MV-4-11 (cell line): ENCODE measurements at places on chromosomes 1 and 21.

DNA sequence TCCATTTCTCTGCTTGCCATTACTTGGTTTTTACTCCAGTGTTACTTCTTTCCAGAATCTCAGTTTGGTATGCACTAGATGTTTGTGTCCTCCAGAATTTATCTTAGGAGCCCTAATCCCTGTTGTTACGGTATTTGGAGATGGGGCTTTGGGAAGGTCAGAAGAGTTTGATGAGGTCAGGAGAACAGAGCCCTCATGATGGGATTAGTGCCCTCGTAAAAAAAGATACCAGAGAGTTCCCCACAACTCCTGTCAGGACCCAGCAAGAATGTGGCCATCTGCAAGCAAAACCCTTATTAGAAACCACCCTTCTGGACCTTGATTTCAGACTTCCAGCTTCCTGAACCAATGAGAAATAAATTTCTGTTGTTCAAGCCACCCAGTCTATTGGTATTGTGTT is 98.0 kb downstream of the ADAMTS1 start:
- no peak for DNase-seq

DNA sequence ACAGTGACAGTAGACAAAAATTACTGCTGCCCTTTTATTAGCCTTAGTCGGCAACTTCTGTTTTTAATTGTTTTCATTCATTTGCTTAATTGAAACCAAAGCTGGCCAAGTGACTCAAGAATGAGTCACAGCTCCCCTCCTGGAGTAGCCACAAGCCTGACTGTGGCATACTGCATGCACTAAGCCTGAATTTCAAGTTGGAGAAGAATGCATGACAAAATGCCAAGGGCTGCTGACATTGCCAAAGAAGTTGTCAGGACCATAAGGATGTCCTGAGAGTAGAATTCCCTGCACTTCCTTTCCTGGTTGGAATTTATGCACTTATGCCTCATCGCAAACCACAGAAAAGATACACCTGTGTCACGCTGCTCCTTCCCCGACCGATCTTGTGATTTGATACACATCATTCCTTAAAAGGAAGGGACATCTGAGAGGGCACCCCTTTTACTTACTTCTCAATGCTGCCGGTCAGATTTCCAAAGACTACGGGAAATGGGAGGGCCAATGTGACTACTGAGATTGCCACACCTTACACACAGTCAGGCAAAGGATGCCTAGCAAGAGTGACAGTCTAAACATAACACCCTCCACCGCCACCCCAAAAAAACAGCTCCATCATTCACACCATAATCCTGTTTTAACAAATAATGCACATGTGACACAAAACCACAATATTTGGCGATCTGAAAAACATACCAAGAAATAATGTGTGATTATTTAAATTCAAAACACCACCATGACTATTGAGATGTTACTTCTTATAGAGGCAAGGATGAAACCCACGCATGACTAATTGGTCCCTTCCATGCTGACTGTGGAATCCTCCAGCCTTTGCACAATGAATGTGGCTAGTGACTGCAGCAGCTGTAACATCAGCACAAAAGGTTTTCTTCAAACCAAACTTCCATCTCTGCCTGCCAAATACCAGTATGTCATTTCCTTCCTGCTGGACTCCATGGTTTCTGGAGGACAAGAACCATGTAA is 28.2 kb downstream of the VAV3 start:
- DNase-seq: peak; percentile 92

DNA sequence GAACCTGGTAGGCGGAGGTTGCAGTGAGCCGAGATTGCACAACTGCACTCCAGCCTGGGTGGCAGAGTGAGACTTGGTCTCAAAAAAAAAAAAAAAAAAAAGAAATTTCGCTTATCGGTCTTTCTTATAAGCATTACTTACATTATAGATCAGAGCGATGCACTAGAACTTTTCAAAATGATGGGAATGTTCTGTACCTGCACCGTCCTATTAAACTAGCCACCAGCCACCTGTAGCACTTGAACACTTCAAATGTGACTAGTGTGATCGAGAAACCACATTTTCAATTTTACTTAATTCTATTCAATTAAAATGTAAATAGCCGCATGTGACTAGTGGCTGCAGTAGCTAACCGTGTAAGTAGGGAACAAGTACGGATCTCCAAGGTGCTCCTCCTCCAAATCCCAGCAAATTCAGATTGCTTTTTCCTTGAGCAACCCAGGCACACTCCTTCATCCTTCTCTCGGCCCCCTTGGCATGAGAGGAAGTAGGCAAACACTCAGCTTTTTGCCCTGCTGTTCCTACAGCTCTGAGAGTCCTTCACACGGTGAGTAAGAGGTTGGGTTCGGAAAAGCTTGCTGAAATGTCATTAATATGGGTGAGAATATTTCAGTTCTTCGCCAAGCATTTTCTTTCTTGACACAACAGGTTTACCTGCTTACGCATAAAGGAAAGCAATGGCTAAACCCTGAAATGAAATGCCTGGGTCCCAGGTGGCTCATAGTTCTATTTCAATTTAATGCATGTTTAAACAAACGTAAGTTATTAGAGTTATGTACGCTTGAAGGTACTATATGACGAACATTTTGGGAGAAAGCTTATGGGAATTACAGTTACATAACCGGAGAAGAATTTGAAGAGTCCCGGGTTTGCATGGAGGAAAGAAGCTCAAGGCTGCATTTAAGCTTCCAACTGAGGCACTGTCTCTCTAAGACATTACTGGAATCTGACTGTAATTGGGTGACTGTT is 69.5 kb upstream of the HUNK start:
- DNase-seq: no peak

DNA sequence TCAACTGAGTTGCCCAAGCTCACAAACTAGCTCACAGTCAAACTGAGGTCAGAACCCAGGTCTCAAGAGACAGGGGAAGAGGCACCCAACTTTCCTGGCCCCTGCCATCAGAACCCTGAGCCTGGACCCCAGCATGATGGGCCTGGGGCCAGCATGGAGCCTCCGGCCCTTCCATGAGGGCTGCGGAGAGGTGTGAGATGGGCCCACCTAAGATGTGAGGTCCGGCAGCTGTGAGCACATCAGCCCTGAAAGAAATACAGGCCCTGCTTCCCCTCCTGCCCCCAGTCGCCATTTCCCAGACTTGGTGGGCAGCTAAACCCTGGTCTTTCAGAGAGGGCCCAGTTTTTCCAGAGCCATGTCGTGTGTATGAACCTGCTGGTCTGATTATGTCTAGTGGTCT is 30.6 kb downstream of the QSOX1 start:
- DNase-seq: no peak

DNA sequence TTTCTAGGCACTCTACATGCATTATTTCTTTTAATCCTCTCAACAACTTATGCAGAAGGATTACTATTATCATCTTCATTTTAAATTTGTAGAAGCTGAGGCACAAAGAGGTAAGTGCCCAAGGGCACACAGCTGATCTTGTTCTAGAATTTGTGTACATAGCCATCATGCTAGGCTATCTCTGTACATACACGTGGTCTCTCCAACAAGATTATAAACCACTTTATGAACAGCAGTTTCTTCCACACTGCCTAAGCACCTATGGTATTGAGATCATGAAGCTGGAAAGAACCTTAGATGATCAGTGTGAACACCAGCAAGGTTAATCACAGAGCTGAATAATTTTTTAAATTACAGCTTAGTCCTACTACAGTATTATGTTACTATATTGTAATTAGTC is 28.9 kb downstream of the UCHL5 start:
- DNase-seq: no peak

- DNase-seq: peak; percentile 49
Measured at GRCh38 chr1:160375788-160376524, 9.1 kb downstream of the NHLH1 start.

DNA sequence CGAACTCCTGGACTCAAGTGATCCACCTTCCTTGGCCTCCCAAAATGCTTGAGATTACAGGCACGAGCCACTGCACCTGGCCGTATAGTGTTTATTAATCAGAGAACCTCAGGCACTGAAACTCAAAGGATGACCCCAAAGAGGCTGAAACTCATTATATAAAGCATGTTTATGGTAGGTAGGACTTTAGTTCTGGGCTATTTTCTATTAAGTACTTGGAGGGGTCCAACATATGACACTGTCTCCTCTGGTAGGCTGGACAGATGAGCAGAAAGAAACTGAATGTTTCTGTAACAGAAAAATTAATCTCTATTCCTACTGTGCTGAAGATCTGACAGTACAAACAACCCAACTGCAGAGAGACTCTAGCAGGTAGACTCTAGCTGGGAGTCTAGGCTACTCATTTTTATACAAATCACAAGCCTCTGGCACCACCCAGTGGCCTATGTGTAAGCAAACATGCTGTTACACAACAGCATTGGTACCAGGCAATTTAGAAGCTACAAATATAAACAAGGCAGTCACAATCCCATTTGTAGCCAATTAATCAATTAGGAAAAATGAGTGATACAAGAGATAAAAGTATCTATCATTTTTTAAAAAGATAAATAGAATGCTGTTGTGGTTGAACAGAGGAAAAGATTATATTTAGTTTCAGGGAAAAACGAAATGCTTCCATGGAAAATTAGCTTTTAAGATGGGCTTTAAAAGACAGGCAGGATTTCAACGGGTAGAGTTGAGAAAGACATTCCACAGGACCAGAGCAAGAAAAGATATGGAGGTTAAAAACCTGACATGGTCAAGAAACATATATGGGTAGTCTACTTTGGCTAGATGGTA is 10.4 kb downstream of the DCAF8 start:
- peak; percentile 70 for DNase-seq

GRCh38 chr1:39061951-39062350 is 35.8 kb downstream of the NDUFS5 start:
- DNase-seq: no peak

DNA sequence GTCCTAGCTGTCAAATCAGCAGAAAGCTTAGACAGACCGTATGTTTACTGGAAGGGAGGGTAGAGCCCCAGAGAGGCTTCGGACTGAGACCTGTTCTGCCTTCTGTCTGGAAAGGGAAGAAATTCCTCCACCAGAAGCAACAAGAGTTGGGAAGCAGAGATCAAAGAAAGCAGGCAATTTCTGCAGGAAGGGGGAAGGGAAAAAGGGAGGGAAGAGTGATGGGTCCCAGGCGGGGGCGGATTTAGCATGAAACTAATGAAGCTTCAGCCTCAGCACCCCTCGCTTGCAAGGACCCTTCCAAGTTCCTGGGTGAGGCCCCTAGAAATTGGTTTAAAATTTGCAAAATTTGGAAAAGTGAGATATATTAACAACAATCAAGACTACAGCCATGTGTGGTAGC is 26.6 kb upstream of the FAM20B start:
- DNase-seq: no peak

DNA sequence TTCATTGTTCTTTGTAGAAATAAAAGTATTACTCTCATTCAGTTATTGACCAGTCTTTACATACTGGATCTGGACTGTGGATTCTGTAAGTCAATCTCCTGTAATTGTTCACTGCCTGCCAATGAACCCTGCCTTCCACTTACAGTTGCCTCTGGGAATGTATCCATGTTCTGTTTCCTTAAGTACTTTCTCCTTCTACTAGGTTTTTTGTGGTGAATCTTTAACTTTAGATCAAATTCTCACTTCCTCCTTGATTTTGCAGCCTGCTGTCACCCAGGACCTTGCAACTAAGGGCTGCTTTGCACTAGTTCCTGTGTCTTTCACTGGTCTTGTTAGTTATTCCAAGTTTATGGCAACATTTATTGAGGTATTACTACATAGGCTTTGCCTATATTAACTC is 28.2 kb upstream of the ANKRD13C start:
- peak; percentile 76 for DNase-seq

GRCh38 chr1:33008051-33008914 is 28.4 kb downstream of the AK2 start:
- no peak for DNase-seq

GRCh38 chr1:207944571-207944970 is 33.6 kb upstream of the CD34 start:
- no peak for DNase-seq

DNA sequence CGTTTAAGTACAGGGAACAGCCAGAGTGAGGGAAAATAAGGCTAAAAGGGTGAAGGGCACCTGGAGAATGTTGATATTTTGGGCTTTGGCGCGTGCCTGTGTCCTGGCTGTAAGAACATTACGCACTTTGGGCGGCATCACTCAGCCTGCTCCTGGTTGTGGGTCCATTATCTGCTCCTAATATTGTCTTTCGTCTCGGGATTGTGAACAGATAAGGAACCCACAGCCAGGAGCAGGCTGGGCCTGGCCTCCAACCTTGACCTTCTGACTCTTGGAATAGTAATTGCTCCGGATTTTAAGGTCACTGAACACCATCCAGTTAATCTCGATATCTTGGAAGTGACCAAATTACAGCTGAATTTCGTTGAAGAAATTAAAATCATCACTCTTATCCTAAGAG is 61.9 kb downstream of the TCP10L start:
- DNase-seq: no peak
